ENCODE measurements at places on chromosomes 16 and 17. TPM values are rescaled to one million over a fixed set of nuclear protein-coding genes. Genes with fewer than 3 reads are reported as not detected.

DNA sequence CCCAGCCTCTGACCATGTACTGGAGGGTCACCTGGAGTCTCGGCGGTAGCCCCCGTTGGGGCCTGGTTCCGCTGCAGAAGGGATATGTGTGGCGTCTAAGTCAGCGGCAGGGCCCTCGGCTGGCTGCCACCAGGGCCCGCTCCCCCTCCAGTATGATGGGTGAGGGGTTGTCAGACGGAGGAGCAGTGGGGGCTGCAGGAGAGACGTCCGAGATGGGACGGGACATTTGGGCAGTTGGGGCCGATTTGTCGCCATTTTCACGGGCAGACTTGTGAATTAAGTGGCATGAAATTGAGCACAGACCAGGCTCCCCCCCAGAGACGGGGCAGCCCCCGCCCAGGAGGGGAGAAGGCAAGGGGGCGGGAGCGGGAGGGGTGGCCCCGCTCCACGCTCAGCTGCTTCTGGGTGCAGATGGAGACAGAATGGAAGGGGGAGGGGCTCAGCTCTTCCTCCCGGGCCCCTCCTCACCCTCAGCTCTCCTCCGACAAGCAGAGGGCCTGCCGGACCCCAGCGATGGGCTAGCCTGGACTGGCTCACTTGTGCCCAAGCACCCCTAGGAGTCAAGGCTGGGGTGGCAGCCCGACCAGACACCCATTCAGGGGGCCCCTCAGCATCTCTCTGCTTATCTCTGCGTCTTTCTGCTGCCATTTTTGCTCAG lies 52.7 kb upstream of the LHX1 start:
- DNase-seq, result no peak

Gene XAF1
- 54.0 TPM for total RNA-seq

DNA sequence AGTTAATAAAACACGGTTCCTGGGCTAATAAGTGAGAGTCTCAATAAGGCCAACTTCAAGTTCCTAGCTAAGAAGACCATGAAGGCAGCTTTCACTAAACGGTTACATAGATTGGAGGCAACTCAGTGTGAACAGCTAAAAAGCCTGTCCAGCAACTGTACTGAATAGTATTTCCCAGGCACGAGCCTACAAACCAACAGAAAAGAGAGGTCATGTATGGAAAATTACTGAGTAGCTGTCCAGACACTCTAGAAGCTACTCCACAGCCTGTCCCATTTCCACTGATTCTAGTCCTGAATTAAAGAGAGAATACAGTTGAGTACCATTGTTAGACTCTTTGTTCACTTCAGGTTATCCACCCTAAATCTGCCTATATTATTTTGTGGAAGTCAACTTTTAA lies 36.5 kb upstream of the C17orf78 start:
- DNase-seq, result no peak

DNA sequence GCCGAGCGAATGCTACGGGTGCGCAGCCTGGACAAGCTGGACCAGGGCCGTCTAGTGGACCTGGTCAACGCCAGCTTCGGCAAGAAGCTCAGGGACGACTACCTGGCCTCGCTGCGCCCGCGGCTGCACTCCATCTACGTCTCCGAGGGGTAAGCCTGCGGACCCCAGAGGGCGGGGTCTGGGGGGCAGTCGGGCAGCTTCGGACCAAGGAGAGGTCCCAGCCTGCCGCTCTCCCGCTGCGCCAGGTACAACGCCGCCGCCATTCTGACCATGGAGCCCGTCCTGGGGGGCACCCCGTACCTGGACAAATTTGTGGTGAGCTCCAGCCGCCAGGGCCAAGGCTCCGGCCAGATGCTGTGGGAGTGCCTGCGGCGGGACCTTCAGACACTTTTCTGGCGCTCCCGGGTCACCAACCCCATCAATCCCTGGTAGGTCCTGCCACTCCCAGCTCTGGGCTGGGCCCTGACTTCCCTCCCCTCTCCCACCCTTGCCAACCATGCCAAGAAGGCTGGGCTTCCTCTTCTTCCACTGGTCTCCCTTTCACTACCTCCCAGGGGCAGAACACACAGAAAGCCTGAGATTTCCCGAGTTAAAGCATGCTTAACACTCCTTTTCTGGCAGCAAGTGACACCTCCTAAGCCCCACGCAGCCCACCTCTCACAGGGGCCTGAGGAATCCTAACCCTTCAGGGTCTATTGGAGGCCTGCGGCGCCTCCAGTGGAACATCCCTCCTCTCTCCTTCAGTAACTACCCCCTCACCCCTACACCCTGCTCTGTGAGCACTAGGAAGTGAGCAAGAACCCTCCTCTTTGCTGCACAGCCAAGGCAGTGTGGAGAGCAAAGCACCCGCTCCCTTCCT lies 3.2 kb downstream of the NAGS start:
- no peak for DNase-seq

DNA sequence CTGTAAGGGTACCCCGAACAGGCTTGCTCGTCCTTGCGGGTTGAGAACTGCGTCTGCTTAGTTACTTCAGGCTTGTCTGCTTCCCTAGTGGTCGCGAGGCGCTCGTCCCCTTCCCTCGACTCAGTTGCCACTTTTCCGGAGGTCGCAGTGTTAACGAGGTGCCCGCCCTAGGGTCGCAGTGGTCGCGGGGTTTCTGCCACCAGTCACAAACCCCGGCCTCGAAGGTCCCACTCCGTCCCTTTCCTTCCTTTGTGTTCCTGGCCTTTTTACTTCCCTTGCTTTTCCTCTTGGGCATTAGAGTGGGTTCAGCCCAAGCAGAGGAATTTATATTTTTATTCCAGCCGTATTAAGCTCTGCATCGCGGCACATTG lies 299 bp downstream of the NUP85 start:
- DNase-seq, result no peak

Gene MPG
- total RNA-seq, result 56.7 TPM

Gene BTBD17
- not detected for total RNA-seq

DNA sequence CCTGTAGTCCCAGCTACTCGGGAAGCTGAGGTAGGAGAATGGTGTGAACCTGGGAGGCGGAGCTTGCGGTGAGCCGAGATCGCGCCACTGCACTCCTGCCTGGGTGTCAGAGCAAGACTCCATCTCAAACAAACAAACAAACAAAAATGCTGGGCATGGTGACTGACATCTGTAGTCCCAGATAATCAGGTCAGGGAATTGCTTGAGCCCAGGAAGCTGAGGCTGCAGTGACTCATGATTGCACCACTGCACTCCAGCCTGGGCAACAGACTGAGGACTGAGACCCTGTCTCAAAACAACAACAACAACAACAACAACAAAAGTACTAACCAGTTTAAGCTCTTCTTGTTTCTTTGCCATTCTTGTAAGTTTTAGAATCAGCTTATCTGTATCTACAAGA lies 383.0 kb upstream of the PMFBP1 start:
- no peak for DNase-seq

GRCh38 chr16:48565752-48566151 lies 44.2 kb downstream of the N4BP1 start:
- no peak for DNase-seq

- DNase-seq, result no peak
Measured at GRCh38 chr17:633133-633532, 81.5 kb downstream of the VPS53 start.

- no peak for DNase-seq
Measured at GRCh38 chr17:9247401-9247938, 226.2 kb downstream of the NTN1 start.

GRCh38 chr17:47257651-47258339 lies 4.2 kb downstream of the ITGB3 start:
- no peak for DNase-seq

DNA sequence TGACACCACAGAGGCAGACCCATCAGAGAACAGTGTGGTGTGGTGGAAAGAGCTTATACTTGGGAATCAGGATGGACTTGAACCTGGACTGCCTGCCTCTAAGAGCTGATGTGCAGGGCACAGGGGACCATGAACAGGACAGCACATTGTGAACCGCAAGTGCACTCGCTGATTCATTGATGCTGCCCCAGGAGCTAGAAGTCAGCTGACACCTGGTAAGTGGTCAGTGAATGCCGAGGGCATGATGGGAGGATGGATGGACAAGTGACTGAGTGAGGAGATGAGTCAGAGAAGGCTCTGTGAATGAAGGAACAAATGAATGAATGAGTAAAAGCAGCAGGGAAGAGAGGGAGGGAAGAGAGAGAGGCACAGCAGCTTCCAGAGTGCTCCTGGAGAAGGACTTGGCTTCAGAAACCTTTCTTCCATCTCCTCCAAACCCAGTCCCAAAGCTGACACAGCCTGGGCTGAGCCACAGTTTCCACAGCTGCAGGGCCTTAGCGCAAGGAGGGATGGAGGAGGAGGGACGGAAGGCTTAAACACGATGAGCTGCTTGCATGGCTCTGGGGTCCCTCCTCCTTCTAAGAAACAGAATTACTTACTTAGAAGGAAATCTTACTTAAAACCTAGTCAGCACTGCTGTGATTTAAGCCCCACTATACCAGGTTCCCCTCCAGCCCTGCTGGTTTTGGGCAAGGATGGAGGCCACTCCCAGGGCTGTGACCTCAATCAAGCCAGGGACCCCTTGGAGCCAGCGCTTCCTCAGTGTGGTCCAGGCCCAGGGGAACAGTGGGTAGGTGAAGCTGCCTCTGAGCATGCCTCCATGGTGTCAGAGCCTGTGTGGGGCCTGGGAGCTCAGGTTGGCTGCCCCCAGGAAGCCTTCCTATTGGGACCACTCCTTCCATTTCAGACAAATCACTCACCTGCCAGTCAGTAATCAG lies 184.6 kb downstream of the TMEM132E start:
- DNase-seq, result no peak

Gene PHOSPHO1
- total RNA-seq, result not detected

- no peak for DNase-seq
Measured at GRCh38 chr16:74766729-74767128, 7.9 kb downstream of the FA2H start.

DNA sequence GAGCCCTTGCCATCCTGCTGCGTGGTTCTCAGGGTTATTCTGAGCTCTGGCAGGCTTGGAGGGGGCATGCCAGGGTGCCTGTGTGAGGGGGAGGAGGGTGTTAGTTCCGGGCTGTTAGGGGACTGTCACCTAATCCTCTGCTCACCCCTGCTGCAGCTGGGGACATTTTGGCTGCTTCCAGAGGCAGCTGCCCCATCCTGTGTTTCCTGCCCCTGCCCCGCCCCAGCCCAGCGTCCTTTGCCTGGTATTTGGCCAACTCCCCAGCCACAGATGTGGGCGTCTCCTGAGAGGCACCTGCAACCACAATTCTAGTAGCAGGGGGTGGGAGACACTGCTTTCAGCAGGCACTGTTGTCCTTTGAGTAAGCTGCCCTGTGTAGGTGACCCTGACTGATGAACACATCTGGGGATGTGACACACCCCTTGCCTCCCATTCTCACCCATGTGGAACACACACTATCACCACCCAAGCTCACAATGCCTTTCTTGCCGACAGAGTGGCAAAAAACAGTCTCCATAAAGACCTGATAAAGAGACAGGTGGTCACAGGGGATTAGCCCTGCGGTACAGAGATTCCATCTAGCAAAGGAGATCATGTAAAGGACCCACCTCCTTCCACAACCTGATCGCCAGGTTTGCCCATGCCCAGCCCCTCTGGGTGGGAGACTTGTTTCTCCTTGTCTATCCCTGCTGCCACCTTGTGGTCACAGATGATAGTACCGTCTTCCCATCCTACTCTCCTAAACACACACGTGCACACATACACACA lies at the start of gene CHRNE:
CHRNE (minus strand) TSS at position 48 of the 768 bp plus-strand sequence; CDS start at position 13, 35 bp downstream.
- peak; percentile 71 for DNase-seq

- DNase-seq, result no peak
Measured at GRCh38 chr17:79520167-79521165, 90.4 kb downstream of the RBFOX3 start.

GRCh38 chr16:49709057-49709456 lies 146.9 kb downstream of the ZNF423 start:
- no peak for DNase-seq

DNA sequence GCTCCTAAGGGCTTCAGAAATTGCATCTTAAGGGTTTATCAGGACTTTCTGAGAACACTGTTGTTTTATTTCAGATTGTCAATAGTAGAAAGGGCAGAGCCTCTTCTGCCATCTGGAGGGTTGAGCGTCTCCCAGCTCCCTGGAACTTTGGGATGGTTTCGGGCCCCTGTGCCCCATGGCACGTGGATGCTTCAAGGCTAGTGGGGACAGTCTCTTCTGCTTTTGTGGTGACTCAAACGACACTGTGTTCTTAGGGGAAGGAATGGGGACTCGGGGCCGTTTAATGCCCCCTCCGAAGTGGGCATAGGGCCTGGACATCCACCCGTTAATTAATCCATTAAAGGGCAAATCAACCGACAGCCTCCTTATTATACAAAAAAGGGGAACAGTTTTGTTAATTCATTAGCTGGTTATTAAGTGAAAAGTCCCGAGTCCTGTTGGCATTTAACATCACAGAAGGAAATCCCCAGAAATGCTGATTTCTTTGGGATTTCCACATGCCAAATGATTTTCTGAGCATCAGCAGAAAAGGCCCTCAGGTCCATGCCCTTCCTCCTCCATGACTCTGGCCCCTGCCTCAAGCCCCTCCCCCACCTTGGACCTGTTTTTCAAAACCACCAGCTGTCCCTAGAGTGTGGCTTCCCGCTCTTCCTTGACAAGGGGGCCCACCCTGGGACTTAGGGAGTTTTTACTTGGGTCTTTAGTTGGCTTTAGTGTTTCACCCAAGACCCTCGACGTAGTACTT lies 68.7 kb downstream of the ARSG start:
- DNase-seq, result no peak

DNA sequence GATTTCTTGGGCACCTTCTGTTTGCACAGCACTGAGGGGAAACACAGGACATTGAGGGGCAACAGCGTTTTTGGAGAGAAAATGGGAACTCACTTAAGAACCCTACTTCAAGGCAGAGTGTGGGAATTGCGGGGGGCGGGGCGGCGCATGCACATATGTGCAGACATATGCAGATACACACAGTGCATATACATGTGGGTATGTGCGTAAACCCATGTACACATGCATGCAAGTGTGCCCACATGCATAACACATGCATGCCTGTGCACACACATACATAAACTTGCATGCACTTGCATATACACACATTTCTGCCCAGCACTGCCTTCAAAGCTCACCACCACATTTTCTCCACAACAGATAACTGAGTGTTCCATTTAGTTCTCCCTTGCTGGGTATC lies 32.4 kb downstream of the NLRC5 start:
- DNase-seq, result no peak
